Activated CD4-positive, alpha-beta T cell treated with anti-CD3 and anti-CD28 coated beads for 24 hours (primary cell): ENCODE measurements at places on chromosomes 12 and 14.

DNA sequence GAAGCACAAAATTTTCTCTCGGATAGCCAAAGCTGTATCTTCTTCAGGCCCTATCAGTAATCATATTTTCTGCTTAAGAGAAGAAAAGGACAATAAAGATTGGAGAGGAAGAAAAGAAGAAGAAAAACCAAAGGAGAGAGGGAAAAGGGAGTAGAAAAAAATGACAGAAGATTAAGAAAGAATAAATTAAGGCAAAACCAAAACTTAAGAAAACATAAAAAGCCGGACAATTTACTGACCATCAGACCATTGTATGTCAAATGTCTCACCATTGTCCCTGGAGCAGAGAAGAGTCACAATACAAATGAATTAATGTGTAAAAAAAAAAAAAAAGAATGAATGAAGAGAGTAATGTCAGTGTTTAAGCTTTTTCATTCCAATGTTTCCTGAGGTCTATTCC, 1274.8 kb downstream of the FSCB start:
- no peak for DNase-seq

DNA sequence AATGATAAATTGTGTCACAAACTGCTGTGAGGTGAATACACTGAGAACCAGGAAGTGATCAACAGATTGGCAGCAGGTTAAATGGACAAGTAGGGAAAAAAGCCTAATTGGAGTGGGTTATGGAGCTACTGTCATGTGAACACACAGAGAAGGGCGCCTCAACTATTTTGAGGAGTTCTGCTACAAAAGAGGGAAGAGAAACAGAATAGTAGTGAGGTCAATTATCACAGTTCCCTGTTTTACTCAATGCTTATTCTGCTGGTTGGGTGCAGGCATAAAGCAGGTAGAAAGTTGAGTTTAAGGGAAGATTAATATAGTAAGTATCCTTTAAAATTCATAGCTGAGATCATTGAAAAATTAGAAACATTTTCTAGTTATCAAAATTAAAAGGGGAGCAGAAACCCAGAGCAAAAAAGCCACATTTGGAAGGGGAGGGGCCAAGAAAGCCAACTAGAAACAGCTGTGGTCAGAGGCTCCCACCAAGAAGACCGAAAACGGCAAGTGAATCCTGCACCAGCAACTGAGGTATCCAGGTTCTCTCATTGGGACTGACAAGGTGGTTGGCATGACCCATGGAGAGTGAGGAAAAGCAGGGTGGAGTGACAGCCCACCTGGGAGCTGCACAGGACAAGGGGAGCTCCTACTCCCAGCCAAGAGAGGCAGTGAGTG, 105.7 kb downstream of the ZC3H14 start:
- DNase-seq: no peak

- DNase-seq: no peak
Measured at GRCh38 chr12:113271853-113272561, 50.7 kb downstream of the TPCN1 start.

DNA sequence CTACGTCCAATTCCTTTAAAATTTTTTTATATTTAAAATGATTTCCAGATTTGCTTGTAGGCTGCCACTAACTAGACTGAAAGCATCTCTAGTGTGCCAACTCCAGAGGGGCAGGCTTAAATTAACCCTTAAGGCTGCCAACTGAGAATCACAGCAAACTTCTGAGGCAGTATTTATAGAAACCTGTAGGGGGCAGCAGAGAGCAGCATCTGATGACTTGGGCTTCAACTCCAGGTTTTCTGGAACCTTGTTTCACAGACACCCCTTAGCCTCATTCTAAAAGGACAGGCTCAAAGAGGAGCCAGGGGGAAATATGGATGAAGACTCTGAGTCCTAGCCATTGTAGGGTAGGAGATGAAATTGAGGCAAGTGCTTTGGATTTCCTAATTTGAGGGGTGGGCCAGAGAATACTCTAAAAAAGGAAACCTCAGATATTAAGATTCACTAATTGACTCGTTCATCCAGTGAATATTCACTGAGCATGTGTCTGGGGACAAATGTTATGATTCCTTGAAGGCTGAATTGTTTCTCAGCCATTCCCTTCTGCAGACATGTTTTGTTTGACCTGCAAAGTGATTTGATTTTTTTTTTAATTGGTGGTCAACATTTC, 63.3 kb upstream of the HSPB8 start:
- no peak for DNase-seq

DNA sequence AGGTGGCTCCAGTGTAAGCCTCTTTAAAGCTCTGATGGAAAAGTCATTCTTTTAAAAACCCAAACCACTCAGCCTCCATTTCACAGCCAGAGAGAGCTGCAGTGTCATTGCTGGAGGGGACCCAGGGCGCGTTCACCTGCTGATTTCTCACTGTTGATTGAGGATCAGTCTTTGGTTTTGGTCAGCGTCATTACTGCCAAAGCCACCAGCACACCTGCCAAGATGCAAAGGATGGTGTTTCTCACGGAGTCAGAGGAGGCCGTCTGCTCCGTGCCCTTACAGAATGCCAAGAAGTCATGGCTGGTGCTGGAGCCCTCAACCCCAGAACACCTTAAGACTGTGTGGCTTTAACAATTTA, 32.8 kb upstream of the BATF start:
- no peak for DNase-seq

GRCh38 chr12:122839907-122840554, 4.8 kb downstream of the HIP1R start:
- DNase-seq: no peak

- no peak for DNase-seq
Measured at GRCh38 chr14:26132061-26132645, 465.7 kb downstream of the NOVA1 start.

GRCh38 chr14:50875359-50876070, 3.7 kb downstream of the ABHD12B start:
- peak; percentile 45 for DNase-seq

DNA sequence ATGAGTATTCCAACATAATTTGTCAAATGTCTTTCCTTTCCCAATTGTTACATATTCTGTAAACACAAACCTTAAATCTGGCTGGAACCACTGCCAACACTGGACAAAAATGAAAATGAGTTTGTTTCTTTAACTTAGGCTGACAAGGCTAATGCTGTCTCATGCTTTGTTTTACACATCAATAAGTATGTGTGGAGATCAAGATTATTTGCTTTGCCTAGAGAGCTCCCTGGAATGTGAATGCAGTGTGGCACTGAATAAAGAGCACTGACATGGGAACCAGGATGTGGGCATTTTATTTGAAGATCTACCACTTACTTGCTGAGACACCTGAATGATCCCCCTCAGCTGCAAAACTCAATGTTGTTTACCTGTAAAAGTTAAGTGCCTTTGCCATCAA, 61.7 kb downstream of the RALGAPA1 start:
- DNase-seq: no peak

DNA sequence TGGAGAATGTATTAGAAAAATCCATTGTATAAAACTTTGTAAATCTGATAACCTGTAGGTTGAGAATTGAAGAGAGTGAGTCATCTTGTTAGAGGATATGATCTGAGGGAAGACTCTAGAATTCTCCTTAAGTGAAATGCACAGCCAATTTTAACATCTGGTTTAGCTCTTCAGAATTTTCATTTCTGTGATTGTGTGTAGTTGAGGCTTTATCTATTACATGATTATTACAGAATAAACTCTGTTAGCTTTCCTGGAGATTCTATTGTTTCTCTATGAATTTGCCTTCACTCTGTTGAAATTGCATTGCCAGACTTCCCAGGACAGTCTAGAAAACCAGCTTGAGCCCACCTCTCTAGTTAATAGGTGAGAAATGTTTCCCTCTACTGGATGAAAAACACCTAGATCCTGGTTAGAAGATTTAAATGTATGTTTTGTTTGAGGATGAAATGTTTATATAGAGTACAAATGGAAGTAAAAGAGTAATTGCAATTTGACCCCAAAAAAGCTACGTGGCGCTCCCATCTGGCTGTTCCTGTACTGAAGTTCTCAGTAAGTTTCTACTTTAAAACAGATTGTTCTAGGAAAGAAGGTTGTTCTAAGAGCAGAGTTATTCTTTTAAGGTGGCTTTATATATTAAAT, 2.9 kb downstream of the NUDT4 start:
- no peak for DNase-seq

DNA sequence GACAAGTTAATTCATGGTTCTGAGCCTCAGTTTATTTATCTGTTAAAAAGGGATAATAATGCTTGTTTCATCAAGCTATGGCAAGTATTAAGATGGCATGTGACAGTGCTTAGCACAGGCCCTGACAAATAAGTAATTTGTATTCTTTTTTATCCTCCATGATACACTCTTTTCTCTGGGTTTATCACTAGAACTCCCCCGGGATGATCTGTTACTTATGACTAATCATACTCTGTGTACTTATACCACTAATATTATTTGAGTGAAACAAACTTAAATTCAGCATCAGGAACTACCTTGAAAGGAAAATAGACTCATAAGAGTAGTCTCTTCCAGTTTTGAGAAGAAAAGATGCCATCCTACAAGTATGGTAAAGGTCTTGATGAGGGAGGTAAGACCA, 283.8 kb downstream of the PAWR start:
- DNase-seq: no peak

- no peak for DNase-seq
Measured at GRCh38 chr14:105425823-105426247, 6.2 kb downstream of the MTA1 start.

DNA sequence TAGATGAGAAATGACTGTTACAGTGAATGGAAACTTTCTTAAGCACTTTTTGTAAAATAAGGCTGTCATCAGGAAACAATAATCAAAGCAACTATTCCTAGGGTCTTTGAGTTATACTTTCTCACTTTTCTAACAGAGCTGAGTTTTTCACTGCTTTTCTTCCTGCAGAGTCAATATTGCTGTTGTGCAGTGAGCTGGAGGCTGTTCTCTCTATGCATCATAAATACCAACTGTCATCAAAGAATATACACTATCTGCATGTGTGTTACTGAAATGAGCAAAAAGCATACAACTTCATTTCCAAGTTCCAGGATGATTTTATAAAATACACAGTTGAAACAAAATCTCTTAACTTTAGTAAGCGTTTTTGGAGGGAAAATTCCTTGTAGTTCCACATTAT, 110.4 kb upstream of the CPSF6 start:
- DNase-seq: no peak

GRCh38 chr12:2509137-2509536, 285.6 kb upstream of the FKBP4 start:
- no peak for DNase-seq

DNA sequence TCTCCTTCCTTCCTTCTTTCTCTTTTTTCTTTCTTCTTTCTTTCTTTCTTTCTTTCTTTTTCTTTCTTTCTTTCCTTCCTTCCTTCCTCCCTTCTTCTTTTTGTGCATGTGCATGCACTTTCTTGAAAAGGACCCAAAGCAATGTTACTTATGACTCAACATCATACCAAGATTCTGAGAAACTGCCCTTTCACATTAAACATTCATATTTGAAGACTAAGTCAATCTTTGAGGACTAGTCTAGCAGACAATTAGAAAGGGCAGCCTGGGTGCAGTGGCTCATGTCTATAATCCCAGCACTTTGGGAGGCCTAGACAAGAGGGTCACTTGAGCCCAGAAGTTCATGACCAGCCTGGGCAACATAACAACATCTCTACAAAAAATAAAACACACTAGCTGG, 212.8 kb upstream of the KITLG start:
- DNase-seq: no peak

- no peak for DNase-seq
Measured at GRCh38 chr12:29944269-29945000, 160.7 kb upstream of the TMTC1 start.

DNA sequence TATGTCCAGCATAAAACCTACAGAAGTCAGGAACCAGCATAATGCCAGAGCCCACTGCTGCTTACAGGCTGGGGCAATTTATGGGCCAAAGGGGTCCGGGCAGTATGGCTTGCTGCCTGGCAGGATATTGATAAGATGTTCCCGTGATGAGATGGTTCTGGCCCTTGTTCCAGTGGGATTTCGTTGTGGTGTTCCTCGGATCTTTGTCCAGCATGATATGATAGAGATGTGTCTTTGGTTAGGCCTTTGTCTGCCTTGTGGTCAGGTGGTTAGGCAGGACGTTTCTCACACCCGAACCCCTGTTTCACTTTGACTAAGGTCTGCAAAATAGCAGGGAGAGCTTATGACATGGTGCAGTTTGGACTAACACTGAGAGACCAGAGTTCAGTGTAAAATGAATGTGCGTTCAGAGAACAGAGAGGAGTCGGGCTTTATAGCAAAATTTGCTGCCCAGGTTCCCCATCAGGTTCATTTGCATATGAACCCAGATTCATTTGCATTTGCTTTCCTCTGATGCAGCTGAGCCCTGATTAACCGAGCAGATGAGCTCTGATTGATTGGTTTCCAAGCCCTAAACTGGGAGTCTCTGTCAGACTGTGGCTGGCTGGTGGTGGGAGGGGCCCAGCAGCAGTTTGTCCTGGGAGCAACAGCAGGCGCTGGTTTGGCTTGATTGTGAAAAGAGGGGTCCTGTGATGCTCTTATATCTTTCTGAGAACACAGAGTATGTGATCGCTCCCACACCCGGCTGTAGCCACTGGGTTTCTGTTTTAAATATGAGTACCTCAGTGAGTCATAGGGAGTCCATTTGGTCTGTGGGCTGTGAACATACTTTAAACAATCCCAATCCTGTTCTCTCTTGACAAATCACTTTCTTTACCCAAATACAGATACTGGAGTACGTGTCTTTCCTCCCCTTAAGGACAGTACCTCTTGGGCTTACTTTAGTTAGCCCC, 156.3 kb upstream of the PZP start:
- peak; percentile 33 for DNase-seq

GRCh38 chr14:62369919-62370560, 607.8 kb downstream of the SNAPC1 start:
- DNase-seq: no peak

DNA sequence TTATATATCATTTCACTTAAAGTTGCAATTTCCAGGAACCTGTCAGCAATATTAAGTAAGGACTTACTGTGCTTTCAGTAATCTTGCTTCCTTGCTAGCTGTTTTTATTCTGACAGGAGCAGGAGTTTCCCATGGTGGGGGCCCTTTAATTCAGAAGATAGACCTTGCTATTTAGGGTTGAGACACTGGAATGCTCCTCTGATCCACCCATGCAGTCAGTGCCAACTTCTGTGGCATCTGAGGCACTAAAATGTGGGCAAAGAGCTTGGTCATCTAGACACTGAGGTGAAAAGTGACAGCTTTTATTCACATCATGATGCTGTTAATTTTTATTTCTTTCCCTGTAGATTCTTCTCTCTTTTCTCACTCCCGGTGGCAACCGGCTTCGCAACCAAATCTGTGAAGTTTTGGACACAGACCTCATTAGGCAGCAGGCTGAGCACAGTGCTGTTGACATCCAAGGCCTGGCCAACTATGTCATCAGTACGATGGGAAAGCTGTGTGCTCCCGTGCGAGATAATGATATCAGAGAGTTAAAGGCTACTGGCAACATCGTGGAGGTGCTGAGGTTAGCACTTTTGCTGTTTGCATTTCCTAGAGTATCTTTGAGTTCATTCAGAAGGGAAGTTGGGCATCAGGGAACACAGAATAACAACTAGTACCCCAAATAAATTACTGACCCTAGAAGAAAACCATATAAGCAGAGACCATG, 18.8 kb downstream of the TCP11L2 start:
- no peak for DNase-seq

- DNase-seq: no peak
Measured at GRCh38 chr12:51959211-51959610, 7.7 kb downstream of the ACVR1B start.

- no peak for DNase-seq
Measured at GRCh38 chr12:115146453-115146852, 462.5 kb upstream of the TBX3 start.
